ENCODE measurements at places on chromosomes 6 and 20. TPM values are rescaled to one million over a fixed set of nuclear protein-coding genes. Genes with fewer than 3 reads are reported as not detected.
A peak's percentile ranks its signal among the peaks of the same experiment; 100 is the strongest.

The IL20RA gene
- total RNA-seq = not detected

The HTR1B gene
- total RNA-seq = not detected

The ASF1A gene
- 59.8 TPM for total RNA-seq

The SH3BGRL2 gene
- total RNA-seq = 0.35 TPM

The PLN gene
- total RNA-seq = not detected

The CD24 gene
- total RNA-seq = not detected

The ACOT8 gene
- 36.0 TPM for total RNA-seq

- DNase-seq = no peak
Measured at GRCh38 chr6:13932785-13933184, 8.0 kb downstream of the RNF182 start.

DNA sequence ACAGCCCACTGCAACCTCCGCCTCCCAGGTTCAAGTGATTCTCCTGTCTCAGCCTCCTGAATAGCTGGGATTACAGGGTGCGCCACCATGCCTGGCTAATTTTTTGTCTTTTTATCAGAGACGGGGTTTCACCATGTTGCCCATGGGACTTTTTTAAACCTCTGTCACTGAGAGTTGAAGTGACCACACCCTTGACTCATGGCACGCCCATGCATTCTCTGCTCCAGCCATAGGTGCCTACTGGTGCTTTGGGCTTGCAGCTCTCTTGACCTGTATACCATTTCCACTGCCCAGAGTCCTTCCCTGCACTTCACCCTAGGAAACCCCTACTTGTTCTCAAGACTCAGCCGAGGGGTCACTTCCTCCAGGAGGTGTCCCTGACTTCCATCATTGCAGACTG, 2.4 kb upstream of the SCRT2 start:
- DNase-seq = no peak

- DNase-seq = no peak
Measured at GRCh38 chr20:58545565-58546415, 30.6 kb upstream of the APCDD1L start.

DNA sequence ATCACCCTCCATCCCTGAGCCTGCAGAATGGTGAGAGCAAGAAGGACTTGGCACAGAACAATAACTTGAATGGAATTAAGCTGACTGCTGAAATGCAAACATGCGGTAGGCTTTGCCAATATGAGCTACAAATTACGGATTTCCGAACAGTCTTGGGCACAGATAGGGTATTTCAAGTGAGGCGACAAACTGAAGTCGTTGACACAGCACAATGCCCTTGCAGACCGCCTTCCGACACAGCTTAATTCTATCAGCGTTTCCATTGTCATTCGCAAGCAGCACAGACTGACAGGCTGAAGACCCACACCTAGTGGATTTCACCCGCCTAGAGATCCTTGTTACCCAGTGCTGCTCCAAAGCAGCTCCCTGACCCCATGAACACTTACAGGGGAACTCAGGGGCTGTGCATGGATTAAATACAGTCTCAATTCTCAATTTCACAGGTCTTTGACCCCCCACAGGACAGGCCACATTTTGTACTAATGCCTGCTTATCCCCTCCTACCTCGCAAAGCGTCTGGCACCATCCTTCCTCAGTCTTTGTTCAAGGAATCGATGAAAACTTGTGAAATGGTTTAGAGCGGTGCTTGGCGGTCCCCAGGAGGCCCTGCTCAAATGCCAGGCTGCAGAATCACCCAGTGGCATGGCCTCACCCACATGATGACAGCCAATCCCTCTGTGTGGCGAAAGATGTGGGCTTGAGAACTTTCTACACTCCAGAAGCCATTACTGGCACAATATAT, 34.6 kb downstream of the RAMACL start:
- no peak for DNase-seq

DNA sequence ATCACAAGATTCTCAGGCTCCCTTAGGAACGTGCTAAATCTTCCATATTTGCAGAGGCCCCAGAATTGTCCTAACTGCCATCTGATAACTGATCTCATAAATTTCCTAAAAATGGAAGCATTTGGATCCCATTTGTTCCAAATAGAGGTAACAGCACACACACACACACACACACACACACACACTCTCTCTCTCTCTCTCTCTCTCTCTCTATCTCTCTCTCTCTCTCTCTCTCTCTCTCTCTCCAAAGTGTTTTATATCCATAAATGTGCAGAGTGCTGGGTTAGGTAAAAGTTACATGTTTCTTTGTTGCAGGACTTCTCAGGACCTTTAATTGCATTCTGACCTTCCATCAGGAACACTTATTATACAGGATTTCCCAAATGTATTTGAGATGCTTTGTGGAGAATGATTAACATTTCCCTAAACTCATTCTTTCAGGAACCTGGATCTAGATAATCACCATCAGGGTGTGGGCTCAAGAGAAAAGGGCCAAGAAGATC, 8.5 kb upstream of the STK38 start:
- DNase-seq = no peak

GRCh38 chr6:137181891-137182653, 8.6 kb upstream of the IL22RA2 start:
- no peak for DNase-seq

- no peak for DNase-seq
Measured at GRCh38 chr6:46453741-46454316, 37.4 kb downstream of the RCAN2 start.

GRCh38 chr20:25461281-25461650, 53.8 kb downstream of the GINS1 start:
- DNase-seq = no peak

- DNase-seq = no peak
Measured at GRCh38 chr6:13825871-13826270, 11.5 kb upstream of the MCUR1 start.

DNA sequence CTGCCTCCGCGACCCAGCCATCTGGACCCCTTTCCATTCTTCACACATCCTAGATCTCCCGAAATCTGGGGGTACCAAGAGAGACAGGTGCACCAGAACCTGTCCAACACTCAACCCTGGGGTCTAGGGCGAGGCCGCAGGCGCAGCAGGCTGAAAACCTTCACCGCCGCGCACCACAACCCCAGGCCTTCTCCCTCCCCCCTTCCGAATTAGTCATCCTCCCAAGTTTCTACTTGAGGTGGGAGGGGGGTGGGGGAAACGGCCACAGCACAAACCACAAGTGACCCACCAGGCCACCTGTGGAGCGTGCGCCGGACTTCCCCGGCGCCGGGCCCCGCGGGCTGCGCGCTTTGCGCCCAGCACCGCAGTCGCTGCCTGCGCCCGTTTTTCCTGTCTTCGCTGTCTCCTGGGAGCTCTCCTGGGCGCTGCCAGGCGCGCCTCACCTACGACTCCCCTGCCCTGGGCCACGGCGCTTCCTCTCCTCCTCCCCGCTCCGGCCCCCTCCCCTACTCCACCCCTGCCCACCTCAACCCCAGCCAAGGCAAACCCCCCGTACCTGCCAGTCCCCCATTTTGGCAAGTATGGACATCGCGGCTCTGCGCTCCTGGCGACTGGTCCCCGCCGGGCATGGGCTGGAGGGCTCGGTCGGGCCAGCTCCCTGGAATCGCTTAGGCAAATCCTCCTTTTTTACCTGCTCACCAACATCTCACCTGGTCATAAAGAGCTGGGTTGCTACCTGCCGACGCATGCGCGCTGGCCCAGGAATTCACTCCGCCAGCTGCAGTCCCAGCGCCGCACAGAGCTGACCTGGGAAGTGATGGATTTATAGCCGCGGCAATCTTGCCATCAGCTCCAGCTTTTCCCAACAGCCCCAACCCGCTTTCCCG, 4.2 kb upstream of the TFAP2A start:
- no peak for DNase-seq

- DNase-seq = no peak
Measured at GRCh38 chr6:157726892-157727628, 96.0 kb upstream of the SNX9 start.

GRCh38 chr20:62002882-62003480, 62.7 kb downstream of the TAF4 start:
- DNase-seq = no peak

DNA sequence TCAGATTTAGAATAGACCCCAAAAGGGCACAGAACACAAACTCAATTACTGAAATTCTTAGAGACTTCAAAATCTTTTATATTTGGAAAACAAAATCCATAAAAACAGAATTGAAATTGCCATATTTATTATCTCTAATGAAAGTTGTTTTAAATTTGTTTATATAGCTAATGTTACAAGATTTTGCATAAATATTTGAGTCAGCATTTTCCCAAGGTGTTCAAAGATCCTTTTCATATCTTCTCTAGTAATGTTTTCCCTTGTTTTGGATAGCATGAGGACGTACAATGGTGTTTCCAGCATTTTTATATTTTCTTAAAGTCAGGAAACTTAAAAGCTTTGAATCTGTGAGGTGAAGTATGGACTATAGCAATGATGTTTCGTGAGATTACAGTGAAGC, 235.2 kb upstream of the EPHA7 start:
- no peak for DNase-seq

DNA sequence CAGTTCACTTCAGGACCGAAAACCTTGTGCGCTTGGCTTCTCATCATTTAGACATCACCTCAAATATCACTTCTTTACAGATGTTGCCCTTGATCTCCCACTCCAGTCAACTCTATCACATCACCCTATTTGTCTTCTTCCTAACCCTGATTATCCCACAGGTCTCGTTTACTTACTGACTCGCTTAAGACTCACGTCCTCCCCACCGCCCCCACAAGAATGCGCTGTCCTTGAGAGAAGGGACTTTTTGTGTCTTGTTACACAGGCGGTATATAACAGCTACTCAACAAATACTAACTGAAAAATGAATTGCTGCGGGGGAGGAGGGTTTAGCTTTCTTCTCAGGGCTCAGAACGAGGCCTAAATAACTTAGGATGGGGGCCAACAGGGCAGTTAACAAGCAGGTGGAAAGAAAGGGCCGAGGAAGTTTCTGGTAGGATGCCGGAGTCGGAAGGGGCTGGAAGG, 527 bp downstream of the TOMM34 start:
- peak; percentile 54 for DNase-seq

DNA sequence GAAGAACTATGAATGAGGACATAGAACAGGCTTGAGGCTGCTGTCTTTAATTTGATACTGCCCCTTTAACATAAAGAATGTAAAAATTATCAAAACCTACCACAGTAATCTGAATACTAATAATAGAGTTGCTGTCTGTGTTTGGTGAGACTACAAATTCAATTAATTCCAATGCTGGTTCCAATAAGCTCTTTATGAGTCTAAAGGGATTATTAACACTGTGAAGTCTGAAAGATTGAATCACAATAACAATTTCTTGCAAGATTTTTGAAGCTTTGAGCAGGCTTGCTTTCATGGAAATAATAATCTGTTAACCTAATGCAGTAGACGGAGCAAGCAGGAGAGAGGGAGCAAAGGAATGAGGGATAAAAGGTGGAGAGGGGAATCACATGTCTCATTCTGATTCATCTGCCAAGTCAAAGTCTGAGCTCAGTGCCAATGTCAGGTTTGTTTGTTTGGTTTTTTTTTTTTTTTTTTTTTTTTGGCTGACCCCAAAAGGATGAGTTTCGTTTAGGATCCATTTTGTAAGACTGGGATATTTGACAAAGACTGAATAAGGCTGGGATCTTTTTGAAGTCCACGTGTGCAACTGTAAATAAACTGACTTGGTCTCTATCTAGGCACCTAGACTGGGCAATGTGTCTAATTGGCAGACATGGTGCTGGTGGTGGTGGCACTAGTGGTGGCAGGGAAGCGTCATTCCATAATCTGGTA, 211.6 kb downstream of the RNF144B start:
- no peak for DNase-seq

DNA sequence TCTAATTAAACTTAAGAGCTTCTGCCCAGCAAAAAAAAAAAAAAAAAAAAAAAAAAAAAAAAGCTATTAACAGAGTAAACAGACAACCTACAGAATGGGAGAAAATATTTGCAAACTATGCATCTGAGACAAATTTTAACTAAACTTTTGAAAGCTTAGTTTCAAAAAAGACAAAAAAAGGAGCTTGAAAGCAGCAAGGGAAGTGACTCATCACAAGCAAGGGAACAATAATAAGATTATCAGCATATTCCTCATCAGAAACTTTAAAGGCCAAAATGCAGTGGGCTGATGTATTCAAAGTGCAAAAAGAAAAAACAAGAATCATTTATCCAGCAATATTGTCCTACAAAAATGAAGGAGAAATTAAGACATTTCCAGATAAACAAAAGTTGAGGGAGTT, 158.6 kb downstream of the RNF144B start:
- DNase-seq = no peak

DNA sequence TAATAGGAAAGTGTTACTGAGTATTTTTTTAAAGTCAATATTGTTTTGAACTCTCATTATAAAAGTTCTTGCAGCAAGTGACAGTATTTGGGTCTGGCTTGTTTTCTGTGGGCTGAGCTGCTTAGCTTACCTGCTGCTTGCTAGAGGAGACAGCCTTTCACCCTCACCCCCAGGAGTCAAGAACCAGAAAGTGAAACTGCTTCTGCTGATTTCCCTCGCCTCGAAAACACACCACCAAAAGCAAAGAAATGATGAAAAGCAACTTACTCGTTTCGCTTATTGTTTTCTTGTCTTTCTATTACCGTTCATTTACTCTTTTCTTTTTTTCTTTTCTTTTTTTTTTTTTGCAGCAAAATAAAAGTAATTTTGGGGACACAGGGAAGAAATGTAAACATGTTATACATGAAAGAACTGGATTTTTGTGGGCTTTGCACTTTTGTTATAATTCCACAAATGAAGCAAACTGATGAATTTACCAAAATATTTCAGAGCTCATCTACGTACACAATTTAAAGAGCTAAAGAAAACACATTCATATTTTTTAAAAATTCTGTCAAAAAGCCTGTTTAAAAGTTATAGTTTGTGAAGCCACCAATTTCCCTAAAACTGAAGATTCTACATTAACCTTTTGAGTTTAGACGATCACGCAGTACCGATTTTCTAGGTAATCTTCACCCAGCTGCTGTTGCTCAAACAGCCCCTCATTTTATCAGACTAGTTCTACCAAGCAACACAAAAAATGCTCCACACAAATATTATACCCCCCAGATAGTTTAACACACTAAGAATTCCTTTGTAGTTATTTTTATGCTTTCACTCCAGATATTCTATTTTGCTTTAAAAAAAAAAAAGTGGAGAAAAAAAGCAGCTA, 1.7 kb downstream of the SCML4 start:
- DNase-seq = peak; percentile 67

DNA sequence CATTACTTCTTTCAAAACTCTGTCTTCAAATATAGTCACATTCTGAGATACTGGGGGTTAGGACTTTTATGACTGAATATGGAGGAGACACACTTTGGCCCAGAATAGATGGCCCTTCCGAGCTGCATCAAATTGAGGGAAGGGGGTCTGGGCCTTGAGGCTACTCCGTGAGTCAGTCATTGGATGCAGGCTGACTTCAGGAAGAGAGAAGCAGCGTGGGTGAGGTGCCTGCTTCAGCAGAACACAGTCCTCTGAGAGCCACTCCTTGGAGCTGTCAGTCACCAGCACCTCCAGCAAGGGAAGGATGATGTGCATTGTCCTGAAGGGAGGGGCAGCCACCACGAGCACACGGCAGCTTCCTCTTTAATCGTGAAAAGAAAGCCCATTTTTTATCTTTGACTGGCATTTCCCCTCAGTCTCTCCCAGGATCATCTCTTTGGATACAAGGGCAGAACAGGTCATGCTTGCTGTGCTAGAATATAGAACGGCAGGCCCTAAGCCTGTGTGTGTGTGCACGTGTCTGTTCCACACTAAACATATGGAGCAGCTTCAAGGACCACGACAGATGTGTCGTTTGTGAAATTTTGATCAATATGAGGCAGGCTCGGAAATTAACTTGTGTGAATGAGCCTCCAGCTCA, 721.6 kb downstream of the KIF16B start:
- DNase-seq = no peak

Measured in activated CD4-positive, alpha-beta memory T cell treated with anti-CD3 and anti-CD28 coated beads, Interleukin-2, amount 10 ng/mL, durations not matched to agents 7 days and 5 days (primary cell).